ENCODE measurements at places on chromosomes 12 and 14. TPM values are rescaled to one million over a fixed set of nuclear protein-coding genes. Genes with fewer than 3 reads are reported as not detected.

TAS2R30 gene
- 1.2 TPM for total RNA-seq

MARK3 gene
- 70.8 TPM for total RNA-seq

TSPAN31 gene
- total RNA-seq = 21.5 TPM

BRMS1L gene
- 10.4 TPM for total RNA-seq

RPL36AL gene
- total RNA-seq = 146 TPM

CLEC2D gene
- 4.6 TPM for total RNA-seq

GLIPR1L1 gene
- total RNA-seq = not detected

ZC2HC1C gene
- total RNA-seq = 0.62 TPM

SLC4A8 gene
- 2.4 TPM for total RNA-seq

TMEM121 gene
- total RNA-seq = 6.0 TPM

NANOG gene
- not detected for total RNA-seq

LTB4R gene
- total RNA-seq = 12.0 TPM

ANKRD52 gene
- 113 TPM for total RNA-seq

OVCH1 gene
- total RNA-seq = 0.89 TPM

SAV1 gene
- total RNA-seq = 28.2 TPM

CACNA2D4 gene
- 0.92 TPM for total RNA-seq

RNU6-7 gene
- not detected for total RNA-seq

CELA1 gene
- not detected for total RNA-seq

SLC38A4 gene
- 11.3 TPM for total RNA-seq

BCAT1 gene
- total RNA-seq = 191 TPM

HOXC12 gene
- not detected for total RNA-seq

C12orf56 gene
- total RNA-seq = not detected

LYZ gene
- total RNA-seq = not detected

B3GNT4 gene
- 1.0 TPM for total RNA-seq

SMARCC2 gene
- total RNA-seq = 57.4 TPM

C12orf75 gene
- total RNA-seq = 310 TPM

CCDC177 gene
- total RNA-seq = not detected

TAS2R7 gene
- not detected for total RNA-seq

INSM2 gene
- not detected for total RNA-seq

RNU4-1 gene
- 1,738 TPM for total RNA-seq

CLEC4D gene
- not detected for total RNA-seq

CCDC197 gene
- not detected for total RNA-seq

ADAM21 gene
- 0.15 TPM for total RNA-seq

RND1 gene
- total RNA-seq = 1.1 TPM

TMEM119 gene
- 48.3 TPM for total RNA-seq

SMIM41 gene
- total RNA-seq = not detected

CRY1 gene
- 16.8 TPM for total RNA-seq

PROX2 gene
- total RNA-seq = not detected

GALC gene
- 11.1 TPM for total RNA-seq

GAS2L3 gene
- 6.3 TPM for total RNA-seq

EIF2S3B gene
- total RNA-seq = 0.56 TPM

TAS2R20 gene
- total RNA-seq = 0.82 TPM

OR4K14 gene
- total RNA-seq = not detected

RBP5 gene
- not detected for total RNA-seq

CPNE6 gene
- total RNA-seq = not detected

CLEC2B gene
- not detected for total RNA-seq

RNASE7 gene
- not detected for total RNA-seq

CCDC175 gene
- not detected for total RNA-seq

GPR84 gene
- total RNA-seq = not detected

KRT74 gene
- not detected for total RNA-seq

PRPH gene
- total RNA-seq = not detected
